Kidney glomerular epithelial cell (primary cell): ENCODE measurements at places on chromosomes 16 and 17.

GRCh38 chr17:17681744-17682292 lies 560 bp downstream of the RAI1 start:
- DNase-seq = no peak

DNA sequence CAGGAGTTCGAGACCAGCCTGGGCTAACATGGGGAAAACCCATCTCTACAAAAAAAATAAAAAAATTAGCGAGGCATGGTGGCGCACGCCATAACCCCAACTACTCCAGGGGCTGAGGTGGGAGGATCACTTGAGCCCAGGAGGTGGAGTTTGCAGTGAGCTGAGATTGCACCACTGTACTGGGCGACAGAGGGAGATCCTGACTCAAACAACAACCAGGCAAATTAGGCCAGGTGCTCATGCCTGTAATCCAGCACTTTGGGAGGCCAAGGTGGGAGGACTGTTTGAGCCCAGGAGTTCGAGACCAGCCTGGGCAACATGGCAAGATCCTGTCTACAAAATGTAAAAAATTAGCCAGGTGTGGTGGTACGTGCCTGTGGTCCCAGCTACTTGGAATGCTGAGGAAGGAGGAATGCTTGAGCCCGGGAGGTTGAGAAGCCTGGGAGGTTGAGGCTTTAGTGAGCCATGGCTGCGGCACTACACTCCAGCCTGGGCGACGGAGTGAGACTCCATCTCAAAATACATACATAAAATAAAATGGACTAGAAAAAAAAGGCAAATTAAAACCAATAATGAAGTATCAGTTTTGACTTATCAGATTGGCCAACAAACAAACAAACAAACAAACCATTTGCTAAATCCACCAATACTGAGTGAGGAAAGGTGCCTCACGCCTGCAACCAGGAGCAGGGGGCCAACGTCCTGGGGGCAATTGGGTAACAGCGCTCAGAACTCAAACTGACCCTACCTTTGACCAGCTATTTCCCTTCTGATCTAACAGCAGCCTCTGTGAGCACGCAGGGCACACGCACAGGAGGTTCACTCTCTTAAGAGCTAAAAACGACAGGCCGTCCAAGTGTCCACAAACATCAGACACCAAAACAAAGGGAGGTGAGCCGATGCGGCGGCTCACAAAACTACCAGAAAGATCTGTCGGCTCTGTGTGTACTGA lies 19.4 kb upstream of the FASN start:
- DNase-seq = no peak

- DNase-seq = no peak
Observed at GRCh38 chr16:74078511-74079231, 217.9 kb upstream of the PSMD7 start.

DNA sequence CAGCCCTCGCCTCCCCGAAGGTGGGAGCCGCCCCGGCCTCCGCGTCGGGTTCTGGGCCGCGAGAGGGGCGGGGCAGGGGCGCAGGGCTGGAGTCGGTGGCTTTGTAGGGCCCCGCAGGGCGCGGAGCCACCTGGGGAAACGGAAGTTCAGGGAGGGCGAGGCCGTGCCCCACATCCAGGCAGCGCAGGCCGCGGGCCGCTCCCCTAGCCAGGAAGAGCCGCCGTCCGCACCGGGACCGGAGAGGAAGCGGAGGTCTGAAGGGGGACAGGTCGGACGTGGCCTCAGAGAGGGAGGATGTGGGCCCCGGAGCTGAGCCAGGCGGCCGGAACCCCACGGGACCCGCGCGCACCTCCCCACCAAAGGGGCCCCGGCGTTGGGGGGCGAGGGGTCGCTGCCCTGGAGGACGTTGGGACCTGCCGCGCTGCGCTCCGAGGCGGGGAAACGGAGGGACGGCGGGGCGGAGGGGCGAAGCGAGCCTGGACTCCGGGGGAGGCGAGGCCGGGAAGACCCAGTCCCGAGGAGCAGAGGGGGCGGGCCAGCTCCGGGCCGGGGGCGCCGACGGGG lies 482 bp upstream of the SLC16A3 start:
- no peak for DNase-seq

DNA sequence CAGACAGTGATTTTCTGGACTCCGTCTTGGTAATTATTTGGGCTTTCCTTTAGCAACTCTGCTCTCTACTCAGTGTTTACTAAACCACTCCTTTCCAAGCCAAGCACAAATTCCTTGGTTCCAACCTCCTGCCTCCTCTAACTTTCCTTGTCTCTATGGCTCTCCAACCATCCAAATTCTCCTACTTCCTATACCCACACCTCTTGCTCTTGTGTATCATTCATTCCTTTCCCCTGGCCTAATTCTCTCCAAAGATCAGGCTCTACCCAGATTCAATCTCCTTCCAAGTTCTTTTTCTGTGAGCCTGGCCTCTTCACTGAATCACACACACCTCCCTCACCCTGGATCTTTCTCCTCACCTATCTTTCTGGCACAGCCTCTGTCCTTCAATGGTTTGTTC lies 1.1 kb downstream of the NEURL4 start:
- no peak for DNase-seq

GRCh38 chr16:86681757-86682106 lies 103.4 kb downstream of the FOXL1 start:
- DNase-seq = no peak

- DNase-seq = no peak
Observed at GRCh38 chr16:67999985-68000384, 701 bp upstream of the DPEP2 start.
